ENCODE measurements at places on chromosomes 12 and 14.

- DNase-seq: peak; percentile 78
Observed at GRCh38 chr12:89707703-89708564, 704 bp downstream of the ATP2B1 start.

DNA sequence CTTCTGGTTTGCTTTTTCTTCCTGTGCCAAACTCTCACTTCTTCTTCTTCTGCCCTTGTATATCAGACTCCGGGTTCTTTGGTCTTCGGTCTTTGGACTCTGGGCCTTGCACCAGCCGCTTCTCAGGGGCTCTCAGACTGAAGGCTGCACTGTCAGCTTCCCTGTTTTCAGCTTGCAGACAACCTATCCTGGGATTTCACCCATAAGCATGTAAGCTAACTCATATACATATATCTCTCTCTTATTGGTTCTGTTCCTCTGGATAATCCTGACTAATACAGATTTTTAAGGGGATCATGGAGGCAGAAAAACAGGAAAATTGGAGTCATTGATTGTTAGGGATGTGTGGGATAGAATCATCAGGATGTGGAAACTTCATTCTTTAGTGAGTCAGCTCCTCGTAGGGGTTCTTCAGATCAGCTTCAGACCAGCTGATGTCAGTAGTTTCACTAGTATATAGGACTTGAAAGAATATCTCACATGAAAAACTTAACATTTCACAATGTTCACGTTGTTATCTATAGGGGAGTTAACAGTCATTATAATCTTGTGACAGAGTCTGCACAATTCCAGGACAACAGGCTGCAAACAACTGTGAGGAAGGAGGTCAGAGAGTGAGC lies 102.9 kb downstream of the RASSF9 start:
- DNase-seq: no peak

- no peak for DNase-seq
Observed at GRCh38 chr14:90402016-90402415, 5.2 kb downstream of the CALM1 start.

DNA sequence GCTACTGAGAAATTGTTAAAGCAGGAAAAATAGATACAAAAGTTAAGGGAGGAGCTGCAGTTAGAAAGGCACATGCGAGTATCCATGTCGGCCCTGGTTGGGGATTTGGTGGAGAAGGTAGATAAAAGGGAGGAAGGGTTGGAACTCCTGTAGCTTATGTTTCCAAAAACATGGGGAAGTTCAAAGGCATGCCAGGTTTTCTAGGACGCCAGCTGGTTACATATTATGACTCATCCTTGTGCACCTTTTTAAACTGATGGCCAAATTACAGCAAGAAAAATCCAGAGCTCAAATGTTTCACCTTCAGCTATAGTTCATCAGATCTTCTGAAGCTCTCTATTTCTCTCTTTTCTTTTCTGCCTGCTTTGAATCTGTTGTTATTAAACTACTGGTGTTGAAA lies 13.2 kb upstream of the MAP4K5 start:
- no peak for DNase-seq

GRCh38 chr14:35632271-35632670 lies 98.3 kb downstream of the INSM2 start:
- DNase-seq: no peak

DNA sequence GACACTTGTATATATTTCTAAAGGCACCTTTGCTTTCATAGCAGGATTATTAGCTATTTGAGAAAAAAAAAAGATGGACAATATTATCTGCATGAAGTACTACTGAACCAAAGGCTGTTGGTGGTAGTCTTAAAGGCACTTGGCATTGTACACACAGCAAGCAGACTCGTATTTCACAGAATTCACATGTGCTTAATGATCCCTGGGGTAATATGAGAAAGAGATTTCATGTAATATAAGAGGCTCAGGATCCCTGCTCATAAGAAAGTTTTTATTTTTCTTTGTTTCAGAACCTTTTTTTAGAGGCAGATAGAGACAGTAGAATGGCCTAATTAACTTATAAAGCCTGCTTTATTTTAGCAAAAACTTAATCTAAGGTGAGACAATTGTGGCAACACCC lies 59.5 kb downstream of the SYNE2 start:
- DNase-seq: no peak

DNA sequence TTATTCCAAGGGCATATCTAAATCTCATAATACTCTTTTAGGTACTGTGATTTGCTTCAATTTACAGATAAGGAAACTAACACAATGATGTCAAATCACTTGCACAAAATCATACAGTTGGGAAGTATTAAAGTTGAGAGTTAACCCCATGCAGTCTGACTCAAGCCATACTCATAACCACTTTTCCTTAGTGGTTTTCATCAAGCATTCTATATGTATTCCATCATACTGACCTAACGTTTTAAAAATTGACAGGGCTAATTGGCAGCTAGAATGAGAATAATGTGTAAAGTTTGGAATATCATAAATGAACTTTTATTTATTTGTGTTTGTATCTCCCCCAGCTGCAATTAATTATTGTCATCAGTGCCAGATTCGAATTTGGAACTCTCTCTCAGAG lies 20.9 kb downstream of the PUS7L start:
- no peak for DNase-seq

DNA sequence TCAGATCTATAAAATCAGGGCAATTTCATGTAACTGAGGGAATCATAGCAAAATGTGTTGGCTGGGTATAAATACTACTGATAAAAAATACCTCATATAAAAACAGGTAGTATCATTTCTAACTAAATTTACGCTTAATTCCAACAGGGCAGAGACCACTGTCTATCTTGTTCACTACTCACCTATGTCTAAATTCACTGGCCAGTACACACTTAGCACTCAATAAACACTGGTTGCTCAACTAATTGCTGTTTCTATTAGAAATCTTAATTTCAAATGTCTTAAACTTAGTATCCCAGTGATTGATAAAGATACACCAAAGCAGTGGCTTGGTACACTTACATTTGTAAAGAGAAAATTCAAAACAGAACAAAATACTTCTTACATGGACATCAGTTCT lies 55.6 kb downstream of the HNRNPC start:
- DNase-seq: no peak

DNA sequence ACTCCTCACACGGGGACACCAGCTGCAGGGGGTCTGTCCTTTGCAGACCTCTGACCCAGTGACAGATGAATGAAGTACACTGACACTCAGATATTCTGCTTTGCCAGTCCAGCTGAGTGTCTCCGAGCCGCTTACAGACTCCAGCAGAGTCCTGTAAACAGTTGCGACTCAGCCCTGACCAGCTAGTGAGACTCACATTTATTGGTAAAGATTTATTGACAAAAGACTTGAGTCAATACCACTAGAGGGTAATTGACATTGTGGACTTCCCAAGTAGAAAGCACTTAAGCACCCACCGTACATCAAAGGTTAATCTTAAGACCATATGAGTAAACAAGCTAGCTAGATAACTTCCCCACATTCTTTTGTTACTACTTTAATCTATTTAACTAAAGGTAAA lies 9.8 kb upstream of the FKBP4 start:
- no peak for DNase-seq

GRCh38 chr14:68135566-68135965 lies 316.0 kb downstream of the RAD51B start:
- no peak for DNase-seq

- no peak for DNase-seq
Observed at GRCh38 chr12:21248679-21249078, 86.0 kb downstream of the SLCO1A2 start.

- no peak for DNase-seq
Observed at GRCh38 chr12:27751386-27752047, 28.5 kb upstream of the KLHL42 start.

DNA sequence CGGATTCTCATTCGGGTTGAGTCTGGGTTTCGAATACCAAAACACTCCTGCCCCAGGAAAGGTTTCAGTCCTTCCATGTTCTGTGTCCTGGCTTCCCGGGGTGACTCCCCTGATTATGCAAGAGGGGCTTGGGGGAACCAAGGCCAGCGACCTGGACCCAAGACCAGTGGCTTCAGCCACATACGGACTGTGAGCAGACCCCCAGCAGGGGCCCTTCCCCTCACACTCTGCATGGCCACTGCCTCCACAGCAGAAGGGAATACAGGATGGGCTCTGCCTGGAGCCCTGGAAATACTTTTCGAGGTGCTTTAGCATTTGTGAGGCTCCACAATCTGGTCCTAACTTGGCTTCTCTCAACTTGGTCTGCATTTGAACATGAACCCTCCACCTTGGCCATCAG lies 19.1 kb downstream of the HDAC7 start:
- DNase-seq: no peak

DNA sequence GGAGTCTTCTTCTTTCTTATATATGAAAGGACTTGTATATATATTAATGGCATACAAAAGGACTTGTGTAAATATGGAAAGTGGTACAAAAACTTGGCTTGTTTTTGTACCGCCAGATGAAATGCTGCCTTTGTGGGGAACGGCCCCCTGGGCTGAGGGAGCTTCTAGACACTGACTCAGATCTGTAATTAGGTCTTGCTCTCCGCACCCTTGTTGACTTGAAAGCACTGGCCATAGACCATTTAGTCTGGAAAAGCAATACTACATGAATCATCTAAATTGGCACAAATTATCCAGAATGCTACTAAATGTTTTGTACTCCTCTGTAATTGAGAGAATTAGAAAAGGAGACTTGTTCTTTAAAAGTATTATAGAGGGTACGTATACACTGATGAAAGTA lies 399.9 kb upstream of the RGS6 start:
- DNase-seq: no peak

DNA sequence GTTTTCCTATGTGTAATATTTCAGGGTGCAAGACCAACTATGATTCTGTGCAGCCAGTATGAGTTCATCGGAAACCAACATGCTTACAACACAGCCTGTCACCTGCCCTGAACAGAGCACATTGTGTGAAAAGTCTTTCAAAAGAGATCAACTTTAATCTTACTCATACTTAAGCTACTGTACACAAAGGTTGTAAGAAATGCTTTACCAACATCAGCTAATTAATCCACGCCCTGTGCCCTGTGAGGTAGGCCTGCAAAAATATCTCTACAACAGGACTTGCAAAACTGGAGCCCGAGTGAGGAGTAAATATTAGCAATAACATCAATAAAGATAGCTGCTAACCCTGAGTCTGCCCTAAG lies 15.1 kb downstream of the APPL2 start:
- no peak for DNase-seq

DNA sequence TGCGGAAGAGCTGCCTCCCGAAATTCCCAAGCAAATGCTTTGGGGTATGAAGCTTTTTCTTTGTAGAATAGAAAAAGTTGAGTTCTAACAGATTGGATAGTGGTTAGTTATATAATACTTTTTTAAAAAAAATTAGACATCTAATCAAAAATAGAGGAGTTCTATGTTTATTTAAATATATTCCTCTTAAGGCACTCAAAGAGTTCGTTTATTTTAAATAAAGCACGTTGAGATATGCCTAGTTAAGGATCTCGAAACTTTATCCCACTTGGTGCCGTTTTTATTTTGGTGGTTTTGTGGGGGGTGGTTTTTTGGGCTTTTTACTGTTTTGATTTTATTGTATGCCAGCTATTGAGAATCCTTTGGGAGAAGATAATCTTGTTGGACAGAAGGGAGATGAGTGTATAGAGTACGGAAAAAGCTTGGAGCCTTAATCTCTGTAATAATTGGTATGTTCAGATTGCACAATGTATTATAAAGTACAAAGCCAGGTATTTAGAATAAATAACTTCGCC lies 10.7 kb upstream of the SNAPC1 start:
- no peak for DNase-seq

DNA sequence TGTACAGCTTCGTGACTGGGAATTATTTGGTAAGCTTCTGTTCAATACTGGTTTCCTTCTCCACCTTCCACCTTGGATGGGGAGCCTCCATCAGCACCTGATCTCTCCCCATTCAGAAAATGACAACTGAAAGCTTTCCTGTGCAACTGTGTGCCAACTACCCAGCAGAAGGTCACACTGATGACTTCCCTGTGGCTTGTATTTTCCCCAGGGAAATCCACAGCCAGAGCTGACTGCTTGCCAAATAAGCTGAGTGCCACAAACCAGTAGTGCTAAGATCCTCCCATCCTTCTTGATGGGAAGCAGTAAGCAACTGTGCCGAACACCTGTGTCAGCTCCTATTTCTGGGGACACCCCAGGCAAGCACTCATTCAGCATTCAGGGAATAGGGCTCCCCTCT lies 257.2 kb upstream of the SOX5 start:
- DNase-seq: no peak

- no peak for DNase-seq
Observed at GRCh38 chr12:124551268-124552144, 15.9 kb downstream of the NCOR2 start.

GRCh38 chr12:115708801-115709200 lies 568.7 kb downstream of the MED13L start:
- no peak for DNase-seq

- no peak for DNase-seq
Observed at GRCh38 chr14:102926104-102926503, 3.6 kb downstream of the AMN start.

DNA sequence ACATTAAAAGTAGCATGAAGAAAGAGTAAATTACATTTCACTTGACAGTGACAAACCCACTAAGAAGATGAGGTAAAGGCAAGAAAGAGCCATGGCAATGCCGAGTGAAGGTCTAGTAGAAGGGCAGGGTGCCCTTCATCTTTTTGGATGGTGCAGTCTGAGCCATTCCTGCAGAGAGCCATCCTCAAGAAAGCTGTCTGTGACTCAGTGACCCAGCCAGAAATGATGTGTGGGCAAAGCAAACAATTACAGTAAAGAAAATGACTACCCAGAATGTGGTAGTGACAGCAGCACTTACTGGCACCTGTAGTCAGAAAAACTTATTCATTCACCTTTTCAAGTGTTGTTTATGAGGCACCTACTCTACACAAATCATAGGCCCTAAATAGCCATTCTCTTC lies 281.7 kb downstream of the DUSP6 start:
- DNase-seq: peak; percentile 61

Measured in activated CD8-positive, alpha-beta memory T cell treated with anti-CD3 and anti-CD28 coated beads, Interleukin-2, amount 50 U/mL, for 48 hours (primary cell).